ENCODE measurements at places on chromosomes 4 and X.

- peak; percentile 26 for DNase-seq
Observed at GRCh38 chr4:81260443-81261101, 45.5 kb upstream of the PRKG2 start.

DNA sequence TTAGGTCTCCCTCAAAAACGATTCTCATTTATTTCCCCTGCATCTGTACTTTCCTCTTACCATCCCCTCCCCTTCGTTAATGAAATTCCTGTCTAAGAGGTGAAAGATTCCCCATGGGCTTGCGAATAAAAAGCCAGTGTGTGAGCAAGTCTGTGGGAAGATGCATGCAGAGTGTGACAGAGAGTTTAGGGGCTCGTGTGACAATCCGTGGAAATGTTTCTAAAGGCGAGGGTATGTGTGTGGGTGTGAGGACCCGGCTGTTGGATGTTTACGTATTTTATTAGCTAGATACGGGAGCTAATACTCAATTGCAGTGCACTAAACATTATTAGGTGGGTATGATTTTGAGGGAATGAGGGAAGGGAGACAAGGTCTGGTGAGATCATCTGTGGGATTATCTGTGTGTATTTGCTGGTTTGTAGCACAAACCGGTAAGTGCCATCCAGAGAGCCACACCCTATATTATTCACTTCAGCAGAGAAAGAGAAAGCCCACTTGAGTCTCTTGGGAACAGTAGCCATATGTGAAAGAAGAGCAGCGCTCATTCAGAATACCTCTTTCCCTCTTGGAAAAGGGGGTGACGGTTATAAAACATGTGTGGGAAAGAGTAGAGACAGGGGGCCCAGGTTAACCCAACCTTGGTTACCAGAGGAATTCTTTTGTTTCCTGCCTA is 893 bp upstream of the HOPX start:
- DNase-seq, result no peak

DNA sequence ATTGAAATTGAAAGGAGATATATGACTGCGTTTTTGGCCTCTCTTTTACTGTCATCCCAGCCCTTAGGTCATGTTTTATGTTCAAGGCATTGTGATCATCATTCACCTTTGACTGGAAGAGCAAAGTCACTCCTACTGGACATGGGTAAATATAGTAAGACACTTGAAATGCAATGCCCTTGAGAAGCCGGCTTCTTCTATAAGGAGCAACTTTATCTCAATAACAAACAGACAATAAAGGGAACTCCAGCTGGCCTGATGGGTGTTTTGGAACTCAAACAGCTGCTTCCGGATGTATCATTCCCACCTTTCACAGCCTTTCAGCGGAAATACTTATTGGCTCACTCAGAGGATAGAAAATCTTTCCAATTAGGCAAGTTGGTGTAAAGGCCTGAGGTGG is 65.1 kb upstream of the C4orf54 start:
- DNase-seq, result no peak

GRCh38 chr4:13323921-13324320 is 160.2 kb downstream of the RAB28 start:
- no peak for DNase-seq

GRCh38 chr4:4754641-4755040 is 104.8 kb upstream of the MSX1 start:
- peak; percentile 84 for DNase-seq

DNA sequence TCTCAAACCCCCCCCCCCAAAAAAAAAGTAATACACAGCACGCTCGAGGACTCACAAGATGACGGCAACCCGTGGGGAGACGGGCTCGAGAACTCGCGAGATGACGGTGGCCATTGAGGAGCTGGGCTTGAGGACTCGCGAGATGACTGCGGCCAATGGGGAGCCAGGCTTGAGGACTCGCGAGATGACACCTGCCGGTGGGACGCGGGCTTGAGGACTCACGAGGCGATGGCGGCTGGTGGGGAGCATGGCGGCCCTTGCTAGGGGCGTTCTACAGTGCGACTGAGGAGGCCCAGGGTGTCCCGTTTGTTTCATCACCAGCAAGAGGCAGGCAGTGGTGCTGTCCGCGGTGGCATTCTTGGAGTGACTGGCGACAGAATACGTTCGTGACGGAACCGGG is 172.4 kb upstream of the MAGEB16 start:
- no peak for DNase-seq

- DNase-seq, result no peak
Observed at GRCh38 chr4:48193096-48193836, 59.2 kb upstream of the TXK start.

DNA sequence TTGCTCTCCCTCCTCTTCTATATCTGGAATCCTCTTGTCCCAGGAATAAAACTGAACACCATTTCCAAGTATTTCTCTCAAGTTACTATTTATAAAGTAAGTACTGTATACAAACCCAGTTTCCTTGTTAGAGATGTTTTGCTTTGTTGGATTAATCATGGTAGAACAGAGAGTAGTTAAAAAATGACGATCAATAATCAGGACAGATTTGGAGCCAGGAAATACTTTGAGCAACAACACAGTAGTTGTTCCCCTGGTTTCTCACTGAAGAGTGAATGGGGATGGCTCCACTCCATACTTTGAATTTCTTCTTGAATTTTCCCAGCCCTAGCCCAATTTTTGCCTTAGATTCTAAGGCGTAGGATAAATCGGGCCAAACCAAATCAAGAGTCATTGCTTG is 21.4 kb downstream of the MGST2 start:
- no peak for DNase-seq

GRCh38 chr4:157127571-157127970 is 51.6 kb downstream of the GLRB start:
- DNase-seq, result no peak

DNA sequence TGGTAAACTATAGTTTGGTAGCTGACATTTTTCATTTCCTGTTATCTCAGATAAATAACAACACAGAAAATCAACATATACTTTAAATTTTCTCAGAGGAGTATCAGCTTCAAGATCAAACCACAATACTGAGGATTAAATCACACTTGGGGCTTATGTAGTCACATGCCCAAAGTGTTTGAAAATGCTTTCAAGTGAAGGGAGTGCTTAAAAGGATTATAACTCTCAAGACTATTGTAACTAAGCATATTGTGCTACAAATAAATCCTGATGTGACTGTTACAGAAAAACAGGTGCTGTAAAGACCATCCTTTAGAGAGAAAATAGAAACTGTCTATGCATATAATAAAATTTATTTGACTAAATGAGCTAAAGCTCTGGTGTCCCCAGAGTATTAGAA is 887.6 kb downstream of the ADGRL3 start:
- DNase-seq, result peak; percentile 85

- peak; percentile 37 for DNase-seq
Observed at GRCh38 chr4:85826060-85826678, 351.2 kb downstream of the ARHGAP24 start.

DNA sequence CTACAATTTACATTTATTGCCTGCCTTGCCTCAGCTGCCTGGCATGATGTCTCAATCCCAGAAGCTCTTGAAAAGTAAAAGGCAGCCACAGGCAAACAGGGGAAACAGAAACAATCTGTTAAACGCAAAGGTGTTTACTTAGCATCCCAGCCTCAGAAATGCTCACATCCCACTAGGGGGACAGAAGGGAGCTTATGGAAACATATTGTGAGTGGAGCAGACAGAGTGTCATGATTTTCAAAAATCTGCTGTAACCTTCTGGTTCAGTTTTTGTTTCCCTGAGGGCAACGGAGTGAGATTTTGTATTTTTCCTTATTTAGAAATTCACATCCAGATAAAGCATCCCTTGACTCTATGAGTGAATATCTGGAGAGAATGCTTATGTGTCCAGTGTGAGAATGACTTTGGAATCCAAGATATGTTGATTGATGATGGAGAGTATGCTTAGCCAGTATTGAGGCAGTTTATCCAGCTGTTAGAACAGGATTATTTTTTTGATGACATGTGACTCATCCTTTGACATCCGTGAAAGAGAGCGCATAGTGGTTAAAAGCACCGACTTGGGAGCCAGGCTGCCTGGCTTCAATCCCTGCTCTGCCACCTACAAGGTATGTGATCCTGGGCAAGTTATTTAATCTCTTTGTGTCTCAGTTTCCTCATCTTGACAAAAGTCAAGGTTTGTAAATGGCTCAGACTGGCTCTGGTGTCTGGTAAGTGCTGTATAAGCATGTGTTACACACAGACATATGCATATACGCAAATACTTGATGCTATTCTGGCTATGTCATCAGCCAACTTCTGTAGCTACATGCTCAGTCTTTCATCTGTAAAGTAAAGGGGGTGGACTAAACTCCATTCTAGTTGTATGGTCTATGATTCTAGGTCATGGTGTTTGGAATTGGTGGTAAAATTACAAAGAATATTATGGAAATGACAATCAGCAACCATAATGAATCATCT is 381.2 kb downstream of the RAPGEF2 start:
- no peak for DNase-seq

GRCh38 chr4:180603791-180604190 is 1639.4 kb upstream of the TENM3 start:
- no peak for DNase-seq

DNA sequence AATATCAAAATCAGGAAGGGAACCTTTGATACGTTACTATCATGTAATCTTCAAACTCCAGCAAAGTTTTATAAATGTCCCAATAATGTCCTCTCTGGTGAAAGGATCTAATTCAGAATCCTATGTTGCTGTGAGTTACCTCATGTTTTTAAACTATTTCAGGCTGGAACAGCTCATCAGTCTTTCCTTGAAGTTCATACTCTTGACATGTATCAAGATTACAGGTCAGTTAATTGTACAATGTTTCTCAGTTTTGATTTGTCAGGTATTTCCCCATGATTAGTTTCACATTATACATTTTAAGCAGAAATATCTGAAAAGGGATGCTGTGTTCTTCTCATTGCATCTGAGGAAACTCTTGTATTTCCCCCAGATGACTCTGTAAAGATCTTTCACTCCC is 136.5 kb upstream of the HS3ST1 start:
- DNase-seq, result no peak

GRCh38 chrX:129678614-129679195 is 23.9 kb upstream of the APLN start:
- DNase-seq, result no peak

- no peak for DNase-seq
Observed at GRCh38 chr4:7812231-7812857, 127.3 kb downstream of the AFAP1 start.

DNA sequence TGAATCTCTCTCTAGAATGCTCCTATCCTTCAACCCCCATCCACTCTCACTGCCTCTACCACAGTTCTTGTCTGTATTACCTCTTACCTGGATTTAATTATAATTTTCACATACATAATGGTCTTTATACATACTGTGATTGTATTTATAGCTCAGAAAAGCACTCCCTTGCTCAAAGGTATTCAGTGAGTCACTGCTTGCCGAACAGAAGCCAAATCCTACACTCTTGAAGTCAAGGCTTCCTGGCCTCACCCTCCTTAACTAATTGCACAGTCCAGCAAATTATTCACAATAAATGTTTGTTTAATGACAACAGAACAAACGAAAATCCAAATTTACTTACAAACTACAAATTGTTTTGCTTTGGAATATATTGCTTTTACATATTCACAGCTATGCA is 159.5 kb downstream of the KLHL13 start:
- no peak for DNase-seq

GRCh38 chr4:74123065-74123728 is 24.2 kb upstream of the CXCL2 start:
- DNase-seq, result peak; percentile 75

DNA sequence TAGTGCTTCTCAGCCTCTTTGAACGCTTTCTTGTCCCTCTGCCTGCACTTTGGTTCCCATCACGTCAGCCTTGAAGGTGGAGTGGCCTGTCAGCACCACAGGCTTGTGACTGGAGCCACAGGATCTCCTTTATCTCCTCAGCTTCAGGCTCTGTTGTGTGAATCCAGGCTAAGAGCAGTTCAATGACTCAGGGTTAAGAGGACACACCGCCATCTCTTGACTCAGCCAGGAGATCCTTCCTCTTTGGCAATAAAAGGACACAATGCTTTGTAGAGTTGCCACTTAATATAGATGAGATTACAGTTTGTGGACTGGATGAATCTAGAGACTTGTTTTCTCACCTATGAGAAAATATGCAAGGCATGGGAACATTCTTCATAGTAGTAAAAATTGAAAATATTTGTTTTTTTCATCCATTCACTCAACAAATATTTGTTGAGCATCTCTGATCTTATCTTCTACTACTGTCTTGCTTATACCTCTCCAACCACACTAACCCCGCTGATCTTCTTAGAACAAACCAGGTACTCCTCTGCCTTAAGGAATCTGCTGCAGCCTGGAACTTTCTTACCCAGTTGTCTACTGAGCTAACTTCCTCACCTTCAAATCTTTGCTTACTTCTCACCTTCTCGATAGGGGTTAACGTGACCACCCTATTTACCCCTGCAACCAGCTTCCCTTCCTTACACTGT is 62.3 kb downstream of the UCHL1 start:
- no peak for DNase-seq

DNA sequence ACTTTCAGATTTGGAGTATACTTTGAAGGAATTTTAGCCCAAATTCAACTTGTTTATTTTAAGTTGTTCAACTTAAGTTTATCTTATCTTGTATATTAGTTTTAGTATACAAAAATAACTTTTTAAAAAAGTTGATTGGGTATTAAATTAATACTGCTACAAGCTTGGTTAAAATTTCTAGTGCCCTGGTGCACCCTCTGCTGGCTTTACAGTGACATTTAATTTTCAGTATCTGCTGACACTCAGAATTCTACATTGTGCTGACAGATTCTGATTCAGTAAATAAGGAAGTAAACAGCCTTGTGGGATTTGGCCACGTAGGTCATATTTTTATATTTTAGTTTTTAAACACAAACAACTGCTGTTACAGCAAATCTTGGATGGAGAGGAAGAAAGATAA is 2.9 kb downstream of the EDA start:
- DNase-seq, result peak; percentile 57

GRCh38 chrX:47218920-47219815 is 687 bp downstream of the CDK16 start:
- peak; percentile 65 for DNase-seq

DNA sequence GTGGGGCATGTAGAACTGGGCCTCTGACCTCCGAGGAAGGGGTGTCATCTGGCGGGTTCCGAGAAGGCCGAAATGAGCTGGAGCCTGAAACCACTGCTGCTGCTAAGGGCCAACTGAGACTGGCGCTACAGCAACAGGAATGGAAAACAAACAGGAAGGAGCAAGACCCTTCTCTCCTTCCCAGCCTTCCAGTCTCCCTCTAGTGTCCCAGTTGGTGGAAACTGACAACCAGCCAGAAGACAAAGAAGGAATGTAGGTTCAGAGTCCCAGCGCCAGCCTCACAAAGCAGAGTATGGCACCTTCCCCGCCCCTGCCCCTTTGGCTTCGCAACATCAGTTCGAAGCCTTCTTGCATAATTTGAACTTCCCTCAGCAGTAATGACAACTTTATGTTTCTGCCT is 24.4 kb upstream of the PDZD4 start:
- peak; percentile 33 for DNase-seq

DNA sequence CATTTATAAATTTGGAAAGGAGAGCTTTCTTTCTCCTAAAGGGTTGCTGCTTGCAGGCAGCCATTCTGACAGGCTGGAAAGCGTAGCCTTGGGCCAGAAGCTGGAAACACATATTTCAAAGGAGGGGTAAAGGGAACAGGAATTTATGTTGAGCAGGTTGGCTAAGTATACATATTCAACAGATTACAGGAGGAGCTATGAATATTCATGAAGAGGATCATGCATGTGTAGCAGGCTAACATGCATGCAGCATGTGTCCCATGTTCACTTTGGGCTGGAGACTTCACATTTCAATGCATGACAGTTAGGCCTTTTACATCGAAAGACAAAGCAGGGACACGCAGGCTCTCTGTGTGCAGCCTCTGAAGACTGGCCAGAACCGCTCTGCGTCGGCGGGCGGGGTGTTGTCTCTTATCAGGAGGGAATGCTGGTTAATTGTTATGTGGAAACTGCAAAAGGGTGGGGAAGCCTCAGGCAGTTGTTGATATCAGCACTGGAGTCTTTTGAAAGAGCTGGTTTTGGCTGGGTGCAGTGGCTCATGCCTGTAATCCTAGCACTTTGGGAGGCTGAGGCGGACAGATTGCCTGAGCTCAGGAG is 31.5 kb downstream of the CASP3 start:
- no peak for DNase-seq

Data from NCI-H82 (cell line).